ENCODE measurements at places on chromosomes 3 and 15.

DNA sequence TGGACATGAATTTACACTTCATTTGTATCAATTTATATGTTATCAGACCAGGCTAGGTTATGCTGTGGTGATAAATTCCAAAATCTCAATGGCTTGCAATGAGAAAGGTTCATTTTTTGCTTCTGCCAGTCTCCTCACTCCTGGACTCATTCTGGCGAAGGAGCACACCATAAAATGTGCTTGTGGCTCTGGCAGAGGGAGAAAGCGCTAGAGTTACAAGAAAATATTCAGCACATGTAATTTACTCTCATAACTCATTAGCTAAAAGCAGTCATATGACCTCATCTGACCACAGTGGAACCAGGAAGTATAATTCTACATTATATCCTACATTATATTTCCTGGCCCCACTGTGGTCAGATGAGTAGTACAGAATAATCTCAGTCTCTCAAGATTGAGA, 193.8 kb downstream of the BCHE start:
- no peak for DNase-seq

DNA sequence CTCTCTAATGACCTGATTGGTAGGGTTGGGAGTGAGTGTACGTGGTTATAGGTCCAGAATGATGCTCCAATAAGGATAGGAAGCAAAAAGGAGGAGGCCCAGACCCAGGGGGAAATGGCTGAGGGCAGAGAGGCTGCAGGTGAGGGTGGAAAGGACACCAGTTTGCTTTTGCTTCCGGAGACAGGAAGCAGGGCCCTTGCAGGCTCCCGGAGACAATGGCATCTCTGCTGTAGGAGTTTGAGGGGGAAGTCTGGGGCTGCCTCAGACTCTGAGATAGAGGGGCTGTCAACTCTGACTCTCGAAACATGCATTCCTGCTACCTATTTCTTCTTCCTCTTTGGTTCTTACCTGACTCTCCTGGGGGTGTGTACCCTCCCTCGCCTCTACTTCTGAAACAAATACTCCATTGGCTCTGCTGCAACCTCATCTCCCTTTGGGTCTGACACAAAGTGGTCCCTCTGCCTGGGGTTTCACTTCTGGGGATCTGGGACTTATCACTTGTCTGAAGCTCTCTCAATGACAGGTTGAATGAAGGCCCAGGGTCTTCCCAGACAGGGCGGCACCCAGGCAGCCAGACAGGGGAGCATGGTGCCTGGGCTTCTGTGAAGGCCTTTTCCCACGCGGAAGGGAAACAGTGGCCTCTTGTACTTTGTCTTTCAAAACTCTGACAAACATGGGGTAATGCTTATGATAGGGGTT, 61.5 kb downstream of the CHRD start:
- no peak for DNase-seq

GRCh38 chr3:142595581-142595950, 627 bp upstream of the PLS1 start:
- DNase-seq: no peak

GRCh38 chr3:176942305-176942704, 255.0 kb downstream of the TBL1XR1 start:
- DNase-seq: no peak

GRCh38 chr15:100249096-100249815, 92.5 kb downstream of the ADAMTS17 start:
- DNase-seq: no peak

- no peak for DNase-seq
Observed at GRCh38 chr3:63037116-63037515, 161.9 kb upstream of the CADPS start.

DNA sequence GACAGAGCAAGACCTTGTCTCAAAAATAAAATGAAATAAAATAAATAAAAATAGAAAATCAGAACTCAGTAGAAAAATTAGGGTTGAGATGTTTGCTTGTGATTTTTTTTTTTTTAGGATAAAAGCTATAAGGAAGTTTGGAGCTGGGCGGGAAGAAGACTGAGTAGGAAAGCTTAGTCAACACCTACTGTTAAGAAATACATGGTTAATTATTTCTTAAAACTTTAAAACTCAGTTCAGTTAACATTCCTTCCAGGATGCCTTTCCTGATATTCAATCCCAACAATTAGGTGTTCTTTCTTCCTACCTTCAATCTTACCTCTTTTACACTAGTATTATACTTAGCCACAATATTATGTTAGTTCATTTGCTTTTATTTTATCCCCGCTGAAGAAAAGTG, 246.2 kb downstream of the LSAMP start:
- DNase-seq: no peak

DNA sequence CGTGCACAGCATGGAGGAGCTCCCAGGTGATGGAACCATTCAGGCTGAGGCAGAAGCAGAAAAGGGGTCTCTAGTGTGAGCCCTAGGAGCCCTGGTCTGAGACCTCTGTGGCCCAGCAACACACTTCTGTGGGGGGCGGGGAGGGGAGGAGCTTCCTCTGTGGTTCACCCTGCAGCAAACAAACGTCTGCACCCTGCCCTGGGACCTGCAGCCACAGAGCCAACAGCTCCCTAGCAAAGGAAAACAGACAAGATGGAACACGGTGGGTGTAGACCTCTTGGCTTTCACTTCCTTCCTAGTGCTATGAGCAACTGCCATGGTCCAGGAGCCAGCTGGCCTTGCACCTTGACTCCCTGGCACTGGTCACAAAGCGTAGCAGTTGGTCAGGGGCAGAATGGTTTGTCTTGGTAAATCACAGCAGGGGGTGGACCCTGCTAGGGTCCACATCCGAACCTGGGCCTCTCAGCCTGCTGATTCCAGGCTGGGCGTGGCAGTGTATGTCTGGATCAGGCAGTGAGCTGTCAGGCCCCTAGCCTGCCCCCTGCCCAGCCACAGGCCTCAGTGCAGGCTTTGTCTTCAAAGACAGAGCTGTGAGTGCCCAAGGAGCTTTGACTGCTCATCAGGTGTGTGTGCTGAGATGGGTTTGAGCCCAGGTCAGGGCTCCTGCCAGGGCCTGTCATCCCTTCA, 6.7 kb downstream of the AMIGO3 start:
- DNase-seq: no peak

- no peak for DNase-seq
Observed at GRCh38 chr3:172157564-172158258, 118.3 kb downstream of the FNDC3B start.

DNA sequence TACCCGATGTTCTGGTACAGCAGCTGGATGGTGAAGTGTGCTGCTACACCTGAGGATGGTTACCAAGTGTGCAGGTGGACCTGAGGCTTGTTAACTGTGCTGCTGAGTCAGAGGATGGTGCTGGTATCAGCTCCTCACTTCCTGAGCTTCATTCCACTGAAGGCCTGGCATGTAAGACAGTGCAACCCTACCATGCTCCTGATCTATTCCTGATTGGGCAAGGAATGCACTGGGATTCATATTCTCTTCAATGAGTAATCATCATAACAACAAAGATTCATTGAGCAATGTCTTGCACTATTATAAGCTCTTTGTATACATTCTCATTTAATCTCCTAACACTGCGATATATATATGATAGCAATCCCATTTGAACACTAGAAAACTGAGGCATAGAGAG, 62.9 kb upstream of the THSD4 start:
- no peak for DNase-seq

GRCh38 chr3:30948426-30948825, 54.0 kb upstream of the GADL1 start:
- DNase-seq: no peak

DNA sequence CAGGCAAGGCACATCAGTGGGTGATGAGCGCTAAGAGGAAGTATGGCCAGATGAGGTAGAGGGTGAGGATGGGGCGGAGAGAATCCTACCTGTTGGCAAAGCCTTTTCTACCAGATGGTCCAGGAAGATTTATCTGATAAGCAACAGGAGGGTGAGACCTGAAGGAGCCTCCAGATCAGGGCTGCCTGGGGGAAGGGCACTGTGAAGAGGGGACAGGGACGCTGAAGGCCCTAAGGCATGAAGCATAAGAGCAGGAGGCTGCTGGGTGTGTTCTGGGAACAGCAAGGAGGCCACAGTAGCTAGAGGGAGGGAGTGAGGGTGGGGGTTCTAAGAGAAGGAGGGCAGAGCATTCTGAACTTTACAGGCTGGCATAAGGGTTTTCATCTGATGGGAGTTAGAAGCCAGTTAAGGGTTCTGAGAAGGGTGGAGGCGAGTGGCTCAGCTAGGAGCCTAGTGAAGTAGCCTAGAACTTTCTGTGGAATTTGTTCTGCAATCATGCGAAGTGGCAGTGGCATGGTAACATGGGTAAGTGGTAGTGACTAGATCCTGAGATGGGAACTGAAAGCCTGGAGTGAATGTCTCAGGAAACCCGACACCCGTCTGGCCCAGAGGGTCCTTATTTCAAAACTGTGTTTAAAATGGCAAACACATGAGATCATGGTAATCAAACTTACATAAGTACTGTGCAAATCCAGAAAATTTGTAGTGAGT, 29.9 kb downstream of the CGNL1 start:
- no peak for DNase-seq
